ENCODE measurements at places on chromosomes 13 and 19.

DNA sequence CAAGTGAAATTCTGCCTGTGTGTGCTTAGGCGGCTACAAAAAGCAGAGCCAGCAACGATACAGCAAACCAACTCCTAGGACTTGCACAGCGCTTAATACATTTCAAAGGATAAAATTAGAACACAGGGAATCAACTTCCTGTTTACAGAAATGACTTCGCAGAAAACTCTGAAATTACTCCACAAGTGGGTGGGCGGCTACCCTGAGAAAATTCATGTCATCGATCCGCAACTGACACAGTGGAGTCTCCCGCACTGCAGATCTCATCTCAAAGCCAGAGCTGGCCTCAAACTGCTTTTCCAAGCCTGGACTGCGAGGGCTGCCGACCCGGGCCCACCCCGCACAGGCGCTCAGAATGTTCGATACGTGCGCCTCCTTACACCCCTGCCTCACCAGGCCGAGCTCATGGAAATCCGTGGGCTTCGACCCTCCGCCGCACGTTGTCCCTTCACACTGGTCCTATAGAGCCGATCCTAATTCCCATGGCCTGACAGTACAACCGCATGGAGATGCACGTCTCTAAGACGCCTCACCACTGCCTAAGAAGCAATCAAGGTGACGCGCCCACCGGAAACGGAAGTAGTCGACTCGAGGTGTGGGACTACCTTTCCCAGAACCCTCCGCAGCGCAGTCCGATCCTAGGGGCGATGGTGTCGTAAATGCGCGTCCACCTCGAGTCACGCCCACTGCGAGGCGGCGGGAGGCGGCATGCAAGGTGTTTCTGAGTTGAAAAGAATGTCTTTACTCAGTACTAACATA, at the start of gene ZNF229:
Gene ZNF229 (minus strand): TSS at position 557 of the 759 bp plus-strand sequence. CDS start 5,625 bp downstream, outside the sequence.
- no peak for DNase-seq

DNA sequence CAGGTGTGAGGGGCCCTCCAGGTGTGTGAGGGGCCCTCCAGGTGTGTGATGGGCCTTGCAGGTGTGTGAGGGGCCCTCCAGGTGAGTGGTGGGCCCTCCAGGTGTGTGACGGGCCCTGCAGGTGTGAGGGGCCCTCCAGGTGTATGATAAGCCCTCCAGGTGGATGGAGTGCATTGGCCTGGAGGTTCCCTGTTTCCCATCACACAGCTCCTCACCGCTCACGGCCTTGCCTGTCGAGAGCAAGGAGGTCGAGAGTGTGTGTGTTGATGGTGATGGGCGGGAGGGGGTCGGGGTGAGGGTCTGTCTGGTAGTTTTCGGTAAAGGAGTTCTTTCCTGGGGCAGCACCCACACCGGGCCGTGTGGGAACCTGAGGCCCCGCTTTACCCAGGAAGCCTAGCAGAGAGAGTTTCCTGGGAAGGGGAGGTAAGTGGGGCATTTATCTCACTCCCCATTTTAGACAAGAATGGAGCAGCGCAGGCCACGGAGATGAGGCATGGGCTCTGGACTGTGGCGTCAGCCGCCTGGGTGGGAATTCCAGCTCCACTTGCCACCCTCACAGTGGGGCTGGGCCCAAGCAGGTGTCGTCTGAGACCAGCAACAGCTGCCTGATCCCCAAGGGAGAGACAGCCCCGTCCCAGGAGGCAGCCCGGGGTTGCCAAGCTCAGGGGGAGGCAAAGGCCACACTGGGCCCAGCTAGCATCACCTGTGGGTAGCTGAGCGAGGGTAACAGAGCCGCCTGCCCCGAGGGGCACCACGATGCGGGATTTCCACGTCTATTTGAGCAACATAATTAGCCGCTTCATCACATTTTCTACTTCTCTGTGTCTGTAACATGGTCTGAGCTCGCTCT, 10.9 kb upstream of the GAS6 start:
- no peak for DNase-seq

DNA sequence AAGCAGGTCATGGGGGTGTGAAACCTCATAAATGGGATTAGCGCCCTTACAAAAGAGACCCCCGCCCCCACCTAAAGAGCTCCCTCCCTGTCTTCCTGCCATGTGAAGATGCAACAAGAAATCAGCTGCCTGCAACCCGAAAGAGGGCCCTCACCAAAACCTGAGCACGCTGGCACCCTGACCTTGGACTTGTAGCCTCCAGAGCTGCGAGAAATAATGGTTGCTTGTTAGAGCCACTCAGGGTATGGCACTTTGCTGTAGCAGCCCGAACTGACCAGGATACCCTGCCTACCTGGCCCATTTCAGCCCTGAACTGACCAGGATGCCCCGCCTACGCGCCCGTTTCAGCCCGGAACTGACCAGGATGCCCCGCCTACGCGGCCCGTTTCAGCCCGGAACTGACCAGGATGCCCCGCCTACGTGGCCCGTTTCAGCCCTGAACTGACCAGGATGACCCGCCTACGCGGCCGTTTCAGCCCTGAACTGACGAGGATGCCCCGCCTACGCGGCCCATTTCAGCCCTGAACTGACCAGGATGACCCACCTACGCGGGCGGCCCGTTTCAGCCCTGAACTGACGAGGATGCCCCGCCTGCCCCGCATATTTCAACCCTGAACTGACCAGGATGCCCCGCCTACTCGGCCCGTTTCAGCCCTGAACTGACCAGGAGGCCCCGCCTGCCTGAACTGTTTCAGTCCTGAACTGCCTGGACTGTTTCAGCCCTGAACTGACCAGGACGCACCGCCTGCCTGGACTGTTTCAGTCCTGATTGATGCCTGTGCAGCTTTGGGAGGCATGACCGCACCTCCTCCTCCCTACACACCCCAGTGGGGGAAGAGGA, 120.0 kb downstream of the UQCRFS1 start:
- no peak for DNase-seq

- DNase-seq, result no peak
These were observed 67.4 kb downstream of the GGACT start for GRCh38 chr13:100520936-100521850.

DNA sequence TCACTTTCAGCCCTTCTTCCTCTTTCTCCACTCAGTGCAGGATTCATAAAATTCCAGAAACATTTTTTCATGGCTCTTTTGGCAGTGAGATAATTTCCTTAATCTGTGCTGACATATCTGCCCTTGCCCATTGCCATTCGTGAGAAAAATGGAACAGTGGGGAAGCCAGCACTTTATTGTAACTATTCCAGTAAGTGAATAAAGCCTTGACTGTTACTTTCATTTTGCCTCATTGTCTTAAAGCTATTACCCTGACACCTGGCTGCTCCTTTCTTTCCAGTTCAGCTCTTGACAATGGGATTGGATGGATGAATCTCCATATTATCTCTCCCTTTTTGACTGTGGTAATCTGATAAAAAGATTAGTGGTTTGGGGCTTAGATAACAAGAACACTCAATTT, 1068.1 kb upstream of the PCDH20 start:
- DNase-seq, result no peak

DNA sequence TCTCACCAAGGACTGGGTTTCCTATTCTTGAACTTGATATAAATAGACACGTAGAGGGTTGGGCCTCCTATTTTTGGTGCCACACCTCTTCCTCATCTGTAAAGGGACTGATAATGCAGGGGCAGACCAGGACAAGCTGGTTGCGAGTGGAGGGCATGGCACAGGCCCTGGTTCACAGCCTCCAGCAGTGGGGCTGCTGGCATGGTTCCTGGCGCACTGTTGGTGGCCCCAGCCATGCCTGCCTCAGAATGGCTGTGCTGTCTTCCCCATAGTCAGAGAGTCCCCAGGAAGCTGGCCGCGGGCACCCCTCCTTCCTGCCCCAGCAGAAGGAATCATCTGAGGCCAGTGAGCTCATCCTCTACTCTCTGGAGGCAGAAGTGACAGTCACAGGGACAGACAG, 10.5 kb upstream of the OVOL3 start:
- DNase-seq, result no peak

DNA sequence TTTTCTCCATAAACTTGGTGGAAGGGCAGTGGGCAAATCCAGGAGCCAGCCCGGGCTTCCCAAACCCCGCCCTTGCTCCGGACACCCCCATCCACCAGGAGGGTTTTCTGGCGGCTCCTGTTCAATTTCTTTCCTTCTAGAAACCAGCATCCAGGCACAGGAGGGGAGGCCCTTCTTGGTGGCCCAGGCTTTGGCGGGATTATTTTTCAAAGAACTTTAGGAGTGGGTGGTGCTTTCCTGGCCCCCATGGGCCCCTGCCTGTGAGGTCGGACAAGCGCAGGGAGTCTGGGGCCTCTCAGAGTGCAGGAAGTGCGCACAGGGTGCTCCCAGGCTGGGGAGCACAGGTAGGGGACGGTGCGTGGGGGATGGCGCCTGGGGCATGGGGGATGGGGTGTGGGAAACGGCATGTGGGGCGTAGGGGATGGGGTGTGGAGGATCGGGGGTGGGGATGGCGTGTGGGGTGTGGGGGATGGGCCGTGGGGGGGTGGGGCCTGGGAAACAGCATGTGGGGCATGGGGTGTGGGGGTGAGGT, 396 bp downstream of the F7 start:
- no peak for DNase-seq

All from mesenteric fat pad (tissue), 1 donor.